ENCODE measurements at places on chromosomes 11 and 22.

GRCh38 chr11:65185869-65186341 is 4.2 kb downstream of the CAPN1 start:
- no peak for DNase-seq

GRCh38 chr11:69662021-69662698 is 13.0 kb downstream of the LTO1 start:
- DNase-seq: no peak

DNA sequence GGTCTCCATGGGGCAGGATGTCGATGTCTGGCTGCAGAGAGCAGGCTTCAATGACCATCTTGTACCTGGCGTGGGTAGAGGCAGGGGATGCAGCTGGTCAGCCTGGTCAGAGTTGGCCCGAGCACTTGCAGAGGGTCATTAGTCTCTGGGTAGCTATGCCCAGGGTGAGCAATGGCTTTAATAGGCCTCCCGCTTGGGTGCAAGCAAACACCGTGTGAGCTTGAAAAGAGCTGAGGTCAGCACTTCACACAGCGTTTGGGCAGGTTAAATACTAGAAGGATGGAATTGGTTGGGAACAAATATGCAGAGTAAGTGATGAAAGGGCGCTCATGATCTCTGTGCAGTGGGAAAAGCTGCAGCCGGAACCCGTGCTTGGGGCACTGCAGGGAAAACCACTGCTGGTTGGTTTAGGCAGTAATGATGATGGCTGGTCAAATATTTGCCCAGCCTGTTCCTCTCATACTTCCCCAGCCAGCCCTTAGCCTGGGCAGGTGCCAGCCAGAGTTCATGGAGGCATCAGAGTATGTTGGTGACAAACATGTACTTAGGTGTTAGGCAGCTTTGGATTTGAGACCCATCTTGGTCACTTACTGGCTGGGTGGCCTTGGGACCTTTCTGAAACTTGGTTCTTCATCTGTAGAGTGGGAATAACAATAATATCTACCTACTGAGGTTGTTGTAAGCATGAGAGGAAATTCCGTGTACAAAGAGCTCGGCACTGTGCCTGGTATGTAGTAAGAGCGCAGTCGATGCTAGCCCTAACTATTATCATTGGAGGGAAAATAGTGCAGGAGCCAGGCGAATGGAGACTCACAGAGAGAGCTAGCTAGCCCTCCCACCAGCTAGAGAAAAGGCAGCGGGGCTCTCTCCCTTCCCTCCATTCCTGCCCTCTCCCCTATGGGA is 25.2 kb upstream of the KCNJ11 start:
- no peak for DNase-seq

GRCh38 chr11:124868331-124869274 is 3.4 kb downstream of the ROBO3 start:
- DNase-seq: no peak

GRCh38 chr11:41988951-41989572 is 529.6 kb upstream of the LRRC4C start:
- DNase-seq: no peak
